ENCODE measurements at places on chromosomes 11 and 22. TPM values are rescaled to one million over a fixed set of nuclear protein-coding genes. Genes with fewer than 3 reads are reported as not detected.

OR51S1 gene
- not detected for total RNA-seq

PSMA1 gene
- total RNA-seq = 108 TPM

APBB1 gene
- total RNA-seq = 16.5 TPM

MMP1 gene
- 0.69 TPM for total RNA-seq

CARD16 gene
- total RNA-seq = 16.0 TPM

AIFM3 gene
- total RNA-seq = 0.20 TPM

WDR74 gene
- 36.1 TPM for total RNA-seq

SSTR3 gene
- total RNA-seq = not detected

MYOD1 gene
- 2.3 TPM for total RNA-seq

TMEM45B gene
- 7.6 TPM for total RNA-seq

SPDYC gene
- total RNA-seq = not detected

ARHGAP8 gene
- 0.99 TPM for total RNA-seq

PAMR1 gene
- total RNA-seq = 7.0 TPM

OR2AG1 gene
- total RNA-seq = not detected

ABTB2 gene
- total RNA-seq = 5.7 TPM

CHRM1 gene
- total RNA-seq = 0.69 TPM

SLC35E4 gene
- 2.8 TPM for total RNA-seq

CALCB gene
- total RNA-seq = 0.20 TPM

RIMBP3C gene
- not detected for total RNA-seq

OR2AT4 gene
- not detected for total RNA-seq

PLEKHA7 gene
- 19.9 TPM for total RNA-seq

OR8B2 gene
- total RNA-seq = not detected

DDX25 gene
- total RNA-seq = 0.20 TPM

PGM2L1 gene
- 6.1 TPM for total RNA-seq

CD248 gene
- total RNA-seq = 31.2 TPM

NLRP6 gene
- total RNA-seq = 0.10 TPM

MUC6 gene
- under 0.01 TPM for total RNA-seq

MAPK11 gene
- total RNA-seq = 5.2 TPM

CSF2RB gene
- total RNA-seq = 5.3 TPM

OR6M1 gene
- total RNA-seq = not detected

TFIP11 gene
- total RNA-seq = 16.0 TPM

C11orf68 gene
- total RNA-seq = 13.6 TPM

AQP11 gene
- total RNA-seq = 1.1 TPM

TRIM49 gene
- not detected for total RNA-seq

TRIM29 gene
- 206 TPM for total RNA-seq

CYP2D6 gene
- 1.4 TPM for total RNA-seq

INS gene
- total RNA-seq = not detected

LMO2 gene
- total RNA-seq = 15.2 TPM

MUC2 gene
- under 0.01 TPM for total RNA-seq

OR51E2 gene
- 0.10 TPM for total RNA-seq

KCTD17 gene
- 11.7 TPM for total RNA-seq

NXPE2 gene
- 0.20 TPM for total RNA-seq

CCDC87 gene
- total RNA-seq = 0.10 TPM

OR51E1 gene
- 1.1 TPM for total RNA-seq

FOSL1 gene
- 10.6 TPM for total RNA-seq

TENM4 gene
- total RNA-seq = 27.2 TPM

MEN1 gene
- 11.7 TPM for total RNA-seq

TMEM132A gene
- total RNA-seq = 12.4 TPM

MRGPRF gene
- total RNA-seq = 13.0 TPM

RNF215 gene
- total RNA-seq = 6.5 TPM

CCDC73 gene
- total RNA-seq = under 0.01 TPM

CBLIF gene
- total RNA-seq = not detected

JAML gene
- 12.2 TPM for total RNA-seq

DSCAML1 gene
- total RNA-seq = 0.89 TPM

PAX6 gene
- 0.10 TPM for total RNA-seq

CD3D gene
- 0.59 TPM for total RNA-seq

CATSPERZ gene
- total RNA-seq = 0.39 TPM

DDI1 gene
- total RNA-seq = not detected
